Stimulated activated CD4-positive, alpha-beta T cell treated with anti-CD3 and anti-CD28 coated beads, Interleukin-1b, Interleukin-23, amount 100 ng/mL, for 1 hour (primary cell): ENCODE measurements at places on chromosomes 16 and 17.
A peak's percentile ranks its signal among the peaks of the same experiment; 100 is the strongest.

- no peak for DNase-seq
These were observed 8.2 kb downstream of the CRAMP1 start for GRCh38 chr16:1620391-1620790.

DNA sequence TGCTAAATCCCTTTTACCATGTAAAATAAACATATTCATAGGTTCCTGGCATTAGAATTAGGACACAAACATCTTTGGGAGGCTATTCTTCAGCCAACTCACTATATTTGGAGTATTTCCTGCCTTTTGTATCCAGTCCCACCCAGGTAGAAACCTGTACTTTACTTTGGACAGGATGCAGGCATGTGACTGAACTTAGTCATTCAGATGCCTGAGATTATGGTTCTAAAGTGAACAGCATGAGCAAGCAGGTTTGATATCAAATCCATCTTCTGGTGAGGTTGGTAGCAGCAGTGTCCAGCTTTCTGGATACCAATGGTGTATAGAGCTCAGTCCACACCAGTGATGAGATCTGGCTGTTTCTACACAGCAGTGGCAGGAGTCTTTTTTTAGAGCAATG is 20.2 kb downstream of the CA10 start:
- no peak for DNase-seq

DNA sequence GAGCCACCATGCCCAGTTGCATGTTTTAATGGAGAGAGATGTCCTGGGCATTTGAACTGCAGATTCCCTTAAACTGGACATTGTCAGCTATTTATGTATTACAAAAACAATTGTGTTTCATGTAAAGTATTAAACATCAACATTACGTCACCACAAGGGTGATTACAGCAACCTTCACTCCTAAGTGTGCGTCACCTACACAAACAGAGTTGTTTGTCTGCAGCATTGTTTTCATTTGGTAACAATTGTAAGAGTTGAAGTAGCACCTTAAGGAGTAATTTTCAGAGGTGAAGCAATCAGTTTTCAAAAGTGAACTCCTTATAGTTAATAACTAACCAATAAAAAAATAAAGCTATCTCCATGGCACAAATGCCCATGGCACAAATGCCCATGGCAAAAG is 271.4 kb downstream of the IRX3 start:
- no peak for DNase-seq

DNA sequence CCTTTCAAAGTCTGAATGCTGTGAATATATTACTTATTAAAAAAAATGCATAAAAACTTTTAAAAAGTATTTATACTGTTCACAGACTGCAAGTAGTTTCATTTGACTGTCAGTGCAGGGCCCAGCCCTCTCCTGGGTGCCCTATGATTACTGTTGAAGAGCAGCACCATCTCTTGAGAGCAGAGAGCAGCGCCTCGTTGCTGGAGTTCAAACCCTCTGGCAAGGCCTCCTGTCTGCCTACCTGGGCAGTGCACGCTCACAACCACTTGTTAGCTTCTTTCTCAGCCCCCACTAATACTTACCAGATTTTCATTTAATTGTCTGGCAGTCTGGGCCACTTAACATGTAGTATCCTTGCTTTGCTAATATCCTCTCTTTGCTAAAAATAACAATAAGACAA is 233.4 kb downstream of the PHKB start:
- no peak for DNase-seq

DNA sequence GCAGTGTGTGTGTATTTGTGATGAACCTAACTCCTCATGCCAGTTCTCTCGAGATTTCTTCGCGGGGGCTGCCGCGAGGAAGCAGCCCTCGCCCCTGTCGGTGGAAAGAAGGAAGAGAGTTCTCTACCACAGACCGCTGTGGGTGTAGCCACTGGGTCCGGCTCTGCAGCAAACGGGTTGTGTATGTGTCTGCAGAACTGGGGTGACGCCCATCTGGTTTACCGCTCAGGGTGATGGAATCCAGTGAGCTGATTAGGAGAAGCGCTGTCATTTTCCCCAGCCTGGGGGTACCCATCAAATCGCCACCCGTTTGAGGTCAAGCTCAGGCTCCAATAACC is 7.7 kb downstream of the CORO6 start:
- peak; percentile 42 for DNase-seq

DNA sequence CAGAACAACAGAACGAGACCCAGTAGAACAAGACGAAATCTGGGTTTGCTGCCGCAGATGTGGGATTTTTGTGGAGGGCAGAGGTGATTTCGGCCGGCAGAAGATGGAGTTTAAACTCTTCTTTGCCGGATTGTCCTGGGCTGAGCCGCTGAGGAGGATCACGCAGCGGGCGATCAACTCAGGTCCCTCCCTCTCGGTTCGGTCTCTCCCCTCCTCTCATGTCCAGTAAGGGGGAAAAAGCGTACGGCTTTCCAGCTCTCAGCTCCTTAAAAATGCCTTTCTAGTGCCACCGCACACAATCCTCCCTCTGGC is 2.5 kb downstream of the PHF12 start:
- DNase-seq: no peak

DNA sequence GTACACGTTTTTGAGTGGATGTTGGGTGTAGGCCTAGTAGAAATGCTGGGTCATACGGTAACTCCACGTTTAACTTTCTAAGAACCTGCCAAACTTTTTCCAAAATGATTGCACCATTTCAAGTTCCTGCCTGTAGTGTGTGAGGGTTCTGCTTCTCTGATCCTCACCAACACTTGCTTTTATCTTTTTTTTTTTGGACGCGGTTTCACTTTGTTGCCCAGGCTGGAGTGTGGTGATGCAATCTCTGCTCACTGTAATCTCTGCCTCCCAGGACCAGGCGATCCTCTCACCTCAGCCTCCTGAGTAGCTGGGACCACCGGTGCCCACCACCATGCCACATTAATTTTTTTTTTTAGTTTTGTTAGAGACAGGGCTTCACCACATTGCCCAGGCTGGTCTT is 23.5 kb downstream of the ZNF750 start:
- DNase-seq: no peak

GRCh38 chr16:50944436-50944835 is 202.6 kb downstream of the CYLD start:
- no peak for DNase-seq

- DNase-seq: no peak
These were observed 338 bp downstream of the MAPK3 start for GRCh38 chr16:30122604-30123160.

DNA sequence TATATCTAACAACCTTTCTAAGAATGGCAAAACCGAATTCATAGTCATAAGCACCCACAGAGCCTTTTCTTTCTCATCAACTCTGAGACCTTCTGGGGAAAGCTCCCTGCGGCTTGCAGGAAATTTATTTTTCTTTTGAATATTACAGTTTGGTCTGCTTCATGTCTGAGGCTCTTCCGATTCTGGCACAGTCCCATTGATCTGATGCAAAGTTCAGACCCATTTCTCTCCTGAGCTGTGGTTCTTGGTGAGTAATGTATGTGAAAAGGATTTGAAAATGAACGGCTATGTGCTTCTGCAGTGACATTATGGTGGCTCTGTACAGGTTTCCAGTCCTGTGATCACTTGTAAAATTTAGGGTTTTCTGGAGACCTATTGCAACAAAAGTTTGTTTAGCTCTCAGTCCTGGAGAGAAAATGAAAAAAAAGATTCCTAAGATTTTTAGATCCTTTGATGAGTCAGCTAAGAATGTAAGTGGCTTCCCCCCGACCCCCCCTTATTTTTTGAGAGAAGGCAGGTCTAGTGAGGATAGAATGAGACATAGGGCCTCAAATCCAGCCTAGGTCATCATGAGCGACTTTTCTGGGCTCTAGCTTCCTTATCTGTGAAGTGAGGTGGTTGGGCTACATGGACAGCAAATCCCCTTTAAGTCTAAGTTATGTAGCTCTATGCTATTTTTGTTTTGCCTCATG is 4.6 kb downstream of the GAN start:
- no peak for DNase-seq

- peak; percentile 17 for DNase-seq
These were observed 58.3 kb downstream of the SPACA3 start for GRCh38 chr17:33049781-33050414.

- no peak for DNase-seq
These were observed 15.2 kb downstream of the ARHGAP17 start for GRCh38 chr16:24999856-25000461.

DNA sequence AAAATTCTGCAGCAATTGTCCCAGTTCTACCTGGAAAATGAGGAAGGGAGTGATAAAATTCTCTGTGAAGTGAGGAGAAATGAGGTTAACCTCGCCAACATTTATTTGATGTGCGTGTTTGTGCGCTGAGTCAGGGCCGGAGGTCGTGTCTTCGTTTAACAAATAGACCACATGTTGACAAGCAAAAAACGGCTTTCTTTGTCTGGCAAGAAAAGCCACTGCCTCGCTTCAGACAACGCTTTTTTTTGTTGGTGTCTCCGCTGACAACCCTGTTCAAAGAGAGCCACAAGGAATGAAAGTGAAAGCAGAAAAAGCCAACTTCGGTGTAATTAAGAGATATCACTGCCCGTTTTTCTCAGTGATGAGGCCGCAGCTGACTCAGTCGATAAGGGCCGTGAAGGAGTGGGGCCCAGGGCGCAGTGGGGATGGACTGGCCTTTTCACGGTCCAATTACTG is 510.6 kb downstream of the CDH13 start:
- DNase-seq: no peak

DNA sequence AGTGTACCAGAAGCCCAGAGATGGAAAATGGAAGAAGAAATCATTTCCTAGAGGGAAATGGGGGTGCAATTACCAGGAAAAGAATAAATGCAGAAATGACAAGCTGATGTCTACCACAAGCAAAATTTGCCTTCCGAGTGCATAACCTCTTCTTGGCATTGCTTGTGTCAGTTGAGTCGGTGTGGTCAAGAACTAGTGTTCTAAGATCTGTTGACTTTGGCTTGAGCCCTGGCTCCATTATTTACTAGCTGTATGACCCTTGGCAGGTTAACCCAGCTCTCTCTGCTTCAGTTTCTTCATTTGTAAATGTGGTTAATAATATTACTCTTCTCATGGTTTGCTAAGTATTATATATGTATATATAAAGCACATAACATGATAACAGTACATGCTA is 273.0 kb upstream of the IRX5 start:
- DNase-seq: no peak

DNA sequence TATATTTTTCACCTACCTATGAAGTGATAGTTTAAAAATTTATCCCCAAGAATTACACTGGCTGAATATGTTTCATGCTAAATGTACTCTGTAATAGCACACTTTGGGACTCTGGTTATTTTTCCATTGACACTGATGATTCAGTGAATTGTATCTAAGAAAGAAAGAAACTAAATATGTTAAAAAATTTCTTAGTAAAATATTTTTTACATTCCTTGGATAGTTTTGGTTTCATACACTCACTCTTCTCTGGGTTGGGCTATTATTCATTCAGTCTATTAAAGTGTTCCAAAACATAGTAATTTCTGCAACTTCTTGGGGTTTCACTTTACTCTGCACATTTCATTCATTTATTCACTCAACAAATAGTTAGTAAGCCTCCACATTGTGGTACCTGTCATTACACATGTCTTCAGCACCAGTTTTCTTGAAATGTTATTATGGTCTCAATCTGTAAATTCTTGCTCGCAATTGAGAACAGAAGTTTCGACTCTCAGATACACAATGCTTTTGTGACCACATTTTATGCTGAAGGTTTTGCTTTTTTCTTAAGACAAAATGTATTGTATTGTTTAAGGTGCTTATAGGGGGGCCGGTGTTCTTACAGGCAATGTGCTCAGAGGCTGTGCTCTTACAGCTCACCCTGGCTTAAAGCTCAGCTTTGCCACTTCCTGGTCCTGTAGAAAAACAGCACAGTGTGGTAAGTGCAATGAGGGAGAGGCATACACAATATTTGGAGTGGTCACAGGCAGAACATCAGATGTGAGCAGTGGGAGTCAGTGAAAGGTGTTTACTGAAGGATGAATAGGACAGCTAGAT is 17.4 kb downstream of the CNTNAP4 start:
- DNase-seq: no peak

DNA sequence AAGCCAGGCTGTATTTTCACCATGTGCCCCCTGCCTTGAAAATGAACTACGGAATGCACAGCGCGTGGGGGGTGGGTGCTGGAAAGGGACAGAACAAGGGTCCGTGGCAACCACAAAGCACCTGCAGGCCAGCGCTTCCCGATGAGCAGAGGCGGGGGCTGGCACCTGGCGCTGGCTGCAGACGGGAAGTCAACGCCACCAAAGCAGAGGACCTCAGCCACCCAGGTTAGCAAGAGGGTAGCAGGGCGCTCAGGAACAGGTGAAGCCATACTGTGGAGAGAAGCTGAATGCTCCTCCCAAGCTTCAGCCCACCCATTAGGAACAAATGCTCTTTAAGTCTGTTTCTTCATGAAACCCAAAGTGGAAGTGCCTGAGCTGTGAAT is 64.7 kb downstream of the KLHDC4 start:
- DNase-seq: no peak

GRCh38 chr16:48374255-48374654 is 11.0 kb downstream of the SIAH1 start:
- no peak for DNase-seq

- no peak for DNase-seq
These were observed 52.5 kb downstream of the NKD1 start for GRCh38 chr16:50600582-50601283.

- no peak for DNase-seq
These were observed 11.5 kb upstream of the TPPP3 start for GRCh38 chr16:67404740-67405226.

GRCh38 chr17:17789828-17790636 is 46.8 kb downstream of the SREBF1 start:
- DNase-seq: no peak

GRCh38 chr17:13002761-13003453 is 14.9 kb downstream of the ELAC2 start:
- no peak for DNase-seq

GRCh38 chr17:42388381-42389134 is at the start of gene STAT3:
Gene STAT3 (minus strand): TSS chr17:42388442. CDS start chr17:42348516, 39,926 bp downstream.
- DNase-seq: peak; percentile 100

DNA sequence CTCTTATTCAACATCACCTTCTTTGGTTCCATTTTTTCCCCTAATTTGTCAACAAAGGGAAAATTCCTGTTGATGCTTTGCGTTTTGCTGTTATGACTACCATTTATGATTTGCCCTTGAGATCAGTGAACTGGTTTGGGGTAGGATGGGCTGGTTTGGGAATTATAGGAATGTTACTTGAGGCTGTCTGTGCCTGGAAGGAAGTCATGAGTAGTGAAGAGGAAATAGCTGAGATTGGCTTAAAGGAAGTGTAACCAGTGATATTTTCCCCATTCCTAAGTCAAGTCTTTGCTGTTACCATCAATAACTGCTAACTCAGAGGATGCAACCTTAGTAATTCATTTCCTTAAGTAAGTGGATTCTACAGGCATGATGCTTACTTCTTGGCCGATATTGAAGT is 179.2 kb downstream of the MAP2K6 start:
- DNase-seq: no peak

- DNase-seq: no peak
These were observed 51.6 kb upstream of the SREBF1 start for GRCh38 chr17:17888371-17888770.

GRCh38 chr16:85798901-85799496 is 345 bp downstream of the EMC8 start:
- DNase-seq: no peak

GRCh38 chr16:51236583-51236982 is 85.5 kb upstream of the SALL1 start:
- DNase-seq: no peak
